ENCODE measurements at places on chromosomes 5 and 9. TPM values are rescaled to one million over a fixed set of nuclear protein-coding genes. Genes with fewer than 3 reads are reported as not detected.

The TLN1 gene
- total RNA-seq, result 277 TPM

The SNCAIP gene
- total RNA-seq, result not detected

The SLC6A7 gene
- not detected for total RNA-seq

The NUTM2F gene
- total RNA-seq, result not detected

The CSNK1G3 gene
- total RNA-seq, result 63.1 TPM

The SLCO6A1 gene
- not detected for total RNA-seq

The ADAMTSL2 gene
- total RNA-seq, result not detected

The ASPN gene
- not detected for total RNA-seq

The INSL6 gene
- not detected for total RNA-seq

The DCAF12 gene
- total RNA-seq, result 21.5 TPM

The ZFP2 gene
- 0.30 TPM for total RNA-seq

DNA sequence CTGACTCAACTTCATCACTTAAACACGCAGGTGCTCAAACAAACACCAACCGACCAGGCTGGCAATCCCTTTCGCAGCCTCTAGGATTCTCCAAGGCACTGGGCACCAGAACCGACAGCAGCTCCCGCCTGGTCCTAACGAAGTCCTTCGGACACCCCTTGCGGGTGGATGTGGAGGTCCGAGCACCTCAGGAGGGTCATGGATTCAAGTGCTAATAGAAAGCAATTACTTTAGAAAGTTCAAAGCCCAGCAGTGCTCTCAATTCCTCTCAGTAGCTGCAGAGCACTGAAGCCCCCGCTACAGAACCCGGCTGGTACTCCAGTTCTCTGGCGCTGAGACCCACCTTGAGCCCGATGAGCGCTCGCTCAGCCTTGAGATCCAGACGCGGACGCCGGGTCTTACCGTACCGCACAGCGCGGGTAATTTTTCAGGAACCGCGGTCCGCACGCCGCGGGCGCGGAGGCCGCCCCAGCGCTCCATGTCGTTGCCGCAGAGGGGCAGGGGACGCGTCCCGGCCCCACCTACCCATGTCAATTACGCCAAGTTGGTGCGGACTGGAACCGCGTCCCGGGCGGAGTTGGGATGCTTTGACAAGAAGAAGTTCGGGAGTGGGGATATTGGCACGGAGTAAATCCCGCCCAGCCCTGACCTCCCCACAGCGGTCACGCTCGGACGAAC is 638 bp downstream of the MARCHF3 start:
- peak overlapping the region; percentile 67 for H3K27ac ChIP-seq
- no peaks in the 10 kb centered on the region for H3K27me3 ChIP-seq
- peaks cover 34% of the 10 kb centered on the region for H3K4me1 ChIP-seq
- H3K4me3 ChIP-seq, result peak overlapping the region; percentile 65
- peak; percentile 28 for DNase-seq

- no peak overlapping the region for H3K4me3 ChIP-seq
- H3K36me3 ChIP-seq, result no peaks in the 10 kb centered on the region
- DNase-seq, result no peak
- no peak overlapping the region for H3K27ac ChIP-seq
Observed at GRCh38 chr5:59956130-59956783, 62.7 kb upstream of the PDE4D start.

GRCh38 chr9:23551311-23551721 is 274.7 kb downstream of the ELAVL2 start:
- no peak for DNase-seq
- H3K27ac ChIP-seq, result no peak overlapping the region
- no peak overlapping the region for H3K4me3 ChIP-seq
- no peaks in the 10 kb centered on the region for H3K27me3 ChIP-seq

GRCh38 chr5:116013207-116013785 is 19.0 kb upstream of the ARL14EPL start:
- no peak overlapping the region for H3K4me3 ChIP-seq
- H3K27me3 ChIP-seq, result peaks cover 2% of the 10 kb centered on the region
- H3K27ac ChIP-seq, result no peak overlapping the region

DNA sequence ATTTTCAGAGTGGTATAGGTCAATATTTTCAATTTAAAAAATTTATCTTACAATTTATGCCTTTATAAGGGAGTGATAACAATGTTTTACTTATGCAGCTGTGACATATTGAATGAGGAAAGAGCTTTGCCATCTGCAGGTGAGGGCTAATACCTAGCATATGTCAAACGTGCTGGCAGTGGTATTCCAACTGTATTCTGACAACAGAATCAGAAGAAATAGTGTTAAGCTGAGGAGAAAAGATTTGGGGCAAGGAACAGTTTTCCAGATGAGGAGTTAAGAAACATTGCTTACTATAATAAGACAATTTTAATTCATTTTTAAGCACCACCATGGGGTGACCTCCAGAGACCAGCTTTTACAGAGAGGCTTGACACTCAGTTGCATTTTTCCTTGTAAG is 267.8 kb upstream of the ZNF608 start:
- H3K27ac ChIP-seq, result no peak overlapping the region
- H3K4me1 ChIP-seq, result no peaks in the 10 kb centered on the region
- DNase-seq, result no peak
- no peak overlapping the region for H3K4me3 ChIP-seq
- H3K27me3 ChIP-seq, result no peaks in the 10 kb centered on the region

- no peak overlapping the region for H3K4me3 ChIP-seq
- no peaks in the 10 kb centered on the region for H3K36me3 ChIP-seq
- no peak for DNase-seq
- H3K27me3 ChIP-seq, result peaks cover 13% of the 10 kb centered on the region
- H3K27ac ChIP-seq, result no peak overlapping the region
Observed at GRCh38 chr5:135980620-135981019, 25.8 kb upstream of the LECT2 start.

- no peaks in the 10 kb centered on the region for H3K36me3 ChIP-seq
- H3K27ac ChIP-seq, result no peak overlapping the region
- H3K4me1 ChIP-seq, result no peaks in the 10 kb centered on the region
Observed at GRCh38 chr5:111079846-111080245, 8.3 kb downstream of the TSLP start.

DNA sequence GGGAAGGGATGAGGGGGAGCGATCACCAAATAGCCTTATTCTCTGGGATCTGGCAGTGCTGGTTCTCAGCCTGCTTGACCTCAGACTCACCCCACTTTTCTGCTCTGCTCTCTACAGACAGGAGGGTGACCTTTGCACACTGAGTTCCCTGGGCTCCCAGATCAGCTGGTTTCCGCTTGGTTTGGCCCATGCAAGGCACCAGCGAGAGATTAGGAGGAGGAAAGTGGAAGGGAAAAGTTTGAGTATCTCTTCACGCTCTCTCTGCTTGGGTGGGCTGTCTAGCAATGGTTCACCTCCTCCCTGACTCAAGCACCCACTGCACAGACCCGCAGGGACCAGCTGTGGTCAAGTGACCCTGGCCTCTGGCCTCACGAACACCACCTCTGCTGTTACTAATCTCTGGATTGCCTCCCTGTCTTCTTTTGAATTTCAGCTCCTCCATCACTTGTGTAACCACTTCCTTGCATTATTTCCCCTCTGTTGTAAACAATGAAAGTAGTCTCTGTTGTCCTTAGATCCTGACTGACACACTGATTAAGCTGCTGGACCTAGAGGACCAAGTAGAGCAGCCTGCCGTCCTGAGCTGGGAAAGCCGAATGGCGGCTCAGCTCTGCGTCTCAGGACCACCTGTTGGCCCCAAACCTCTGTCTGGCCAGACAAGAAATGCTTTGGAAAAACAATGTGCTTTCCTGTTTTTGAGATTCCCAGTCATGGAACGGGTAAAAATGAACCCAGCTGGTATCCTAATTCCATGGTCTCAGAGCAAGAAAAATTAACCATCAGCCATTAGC is 186.6 kb downstream of the CRB2 start:
- DNase-seq, result no peak
- no peaks in the 10 kb centered on the region for H3K36me3 ChIP-seq

DNA sequence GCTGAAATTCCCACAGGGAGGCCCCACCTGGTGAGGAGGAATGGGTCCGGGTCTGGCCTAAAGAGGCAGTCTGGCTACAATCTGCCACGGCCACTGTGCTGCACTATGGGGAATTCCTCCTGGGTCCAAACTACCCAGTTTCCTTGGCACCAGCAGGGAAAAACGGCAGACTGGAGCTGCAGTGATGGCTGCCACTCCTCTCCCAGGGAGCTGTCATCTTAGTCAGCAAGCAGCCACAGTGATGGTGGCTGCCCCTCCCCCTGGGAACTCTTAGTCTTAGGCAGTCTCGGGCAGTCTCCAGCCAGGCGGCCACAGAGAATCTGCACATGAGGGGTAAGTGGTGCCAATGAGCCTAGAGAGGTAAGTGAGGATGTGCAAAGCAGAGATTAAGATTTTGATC is 205.8 kb downstream of the TMEM38B start:
- no peak overlapping the region for H3K4me3 ChIP-seq
- H3K4me1 ChIP-seq, result no peaks in the 10 kb centered on the region
- no peaks in the 10 kb centered on the region for H3K36me3 ChIP-seq
- DNase-seq, result no peak
- no peak overlapping the region for H3K27ac ChIP-seq

Data from CD4-positive, CD25-positive, alpha-beta regulatory T cell (primary cell).